NCI-H69 (cell line): ENCODE measurements at places on chromosomes 5 and 9.

- DNase-seq: no peak
Measured at GRCh38 chr5:155926031-155926430, 400.9 kb upstream of the SGCD start.

GRCh38 chr9:104911032-104911607 lies 16.8 kb downstream of the ABCA1 start:
- DNase-seq: peak; percentile 36

DNA sequence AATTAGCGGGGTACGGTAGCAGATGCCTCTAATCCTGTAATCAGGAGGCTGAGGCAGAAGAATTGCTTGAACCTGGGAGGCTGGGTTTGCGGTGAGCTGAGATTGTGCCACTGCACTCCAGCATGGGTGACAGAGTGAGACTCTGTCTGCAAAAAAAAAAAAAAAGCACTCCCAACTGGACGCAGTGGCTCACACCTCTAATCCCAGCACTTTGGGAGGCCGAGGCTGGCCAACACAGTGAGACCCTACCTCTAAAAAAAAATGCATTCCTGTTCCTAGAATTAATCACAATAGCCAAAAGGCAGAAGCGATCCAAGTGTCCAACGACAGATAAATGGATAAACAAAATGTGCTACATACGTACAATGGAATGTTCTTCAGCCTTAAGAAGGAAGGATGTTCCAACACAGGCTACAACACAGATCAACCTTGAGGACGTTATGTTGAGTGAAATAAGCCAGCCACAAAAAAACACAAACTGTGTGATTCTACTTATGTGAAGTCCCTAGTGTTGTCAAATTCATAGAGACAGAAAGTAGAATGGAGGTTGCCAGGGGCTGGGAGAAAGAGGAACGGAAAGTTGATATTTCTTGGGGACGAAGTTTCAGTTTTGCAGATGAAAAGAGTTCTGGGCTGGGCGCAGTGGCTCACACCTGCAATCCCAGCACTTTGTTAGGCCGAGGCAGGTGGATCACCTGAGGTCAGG lies 13.8 kb downstream of the FAM78A start:
- no peak for DNase-seq

GRCh38 chr9:88658311-88658822 lies 123.4 kb downstream of the NXNL2 start:
- DNase-seq: peak; percentile 6

GRCh38 chr5:41365369-41365768 lies 145.0 kb downstream of the PLCXD3 start:
- DNase-seq: no peak

DNA sequence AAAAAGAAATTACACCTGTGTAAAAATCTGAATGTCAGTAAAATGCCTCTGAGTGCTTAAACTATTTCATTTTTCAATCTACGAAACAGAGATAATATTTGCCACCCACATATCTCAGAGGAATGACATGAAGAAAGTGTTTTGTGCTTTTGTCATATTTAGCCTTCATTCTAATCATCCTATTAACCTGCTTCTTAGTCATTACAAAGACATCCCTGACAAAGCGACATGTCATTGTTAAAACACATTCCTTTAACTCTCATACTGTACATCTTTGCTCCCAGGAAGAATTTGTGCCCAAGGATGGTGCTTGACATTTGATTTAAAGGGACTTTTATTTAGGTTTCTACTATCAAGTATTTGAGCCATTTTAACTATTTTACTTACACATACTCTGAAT lies 275.9 kb downstream of the DMRTA1 start:
- DNase-seq: no peak

GRCh38 chr5:2135354-2135753 lies 252.6 kb upstream of the IRX4 start:
- no peak for DNase-seq

DNA sequence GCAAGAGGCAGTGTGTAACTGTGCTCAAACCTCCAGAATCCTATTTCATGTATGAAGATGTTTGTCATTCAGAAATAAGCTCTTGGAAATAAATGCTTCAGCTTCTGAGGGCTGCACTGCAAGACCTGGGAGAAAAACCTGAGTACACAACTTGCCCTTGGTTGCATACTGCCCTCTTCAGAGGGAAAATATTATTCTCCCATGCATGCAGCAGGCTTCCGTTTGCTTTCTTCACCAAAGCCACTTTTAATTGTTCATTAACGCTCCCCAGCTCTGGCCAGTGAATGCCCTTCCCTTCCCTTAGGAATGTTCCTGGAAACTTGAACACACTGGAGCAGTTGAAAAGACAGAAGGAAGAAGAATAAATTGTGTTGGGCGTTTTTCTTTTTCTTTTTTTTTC lies 2.5 kb upstream of the WHRN start:
- peak; percentile 79 for DNase-seq

DNA sequence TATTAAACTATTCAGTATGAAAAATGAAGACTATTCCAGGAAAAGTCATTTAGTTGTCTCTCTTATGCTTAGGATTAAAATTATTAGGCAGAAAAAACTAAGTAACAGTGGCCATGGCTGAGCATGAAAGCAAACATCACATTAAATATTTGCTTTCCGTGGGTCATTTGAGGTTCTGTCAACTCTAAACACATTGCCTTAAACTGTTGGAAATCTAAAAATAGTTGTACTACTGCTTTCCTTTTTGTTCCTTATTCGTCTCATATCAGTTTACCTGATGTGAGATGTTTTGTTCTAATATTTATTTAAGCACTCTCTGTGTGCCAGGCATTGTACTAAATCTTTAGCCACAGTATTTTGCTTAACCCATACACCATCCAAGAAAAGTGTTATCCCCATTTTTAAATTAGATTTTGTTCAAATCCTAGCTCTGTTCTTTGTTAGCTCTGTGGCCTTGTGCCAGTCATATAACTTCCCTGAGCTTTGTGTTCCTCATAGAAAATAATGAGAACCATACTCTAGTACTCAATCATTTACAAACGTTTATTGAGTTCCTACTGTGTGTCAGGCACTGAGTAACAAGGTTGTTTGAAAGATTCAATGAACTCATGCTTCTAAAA lies 18.7 kb upstream of the ZNF608 start:
- peak; percentile 89 for DNase-seq

DNA sequence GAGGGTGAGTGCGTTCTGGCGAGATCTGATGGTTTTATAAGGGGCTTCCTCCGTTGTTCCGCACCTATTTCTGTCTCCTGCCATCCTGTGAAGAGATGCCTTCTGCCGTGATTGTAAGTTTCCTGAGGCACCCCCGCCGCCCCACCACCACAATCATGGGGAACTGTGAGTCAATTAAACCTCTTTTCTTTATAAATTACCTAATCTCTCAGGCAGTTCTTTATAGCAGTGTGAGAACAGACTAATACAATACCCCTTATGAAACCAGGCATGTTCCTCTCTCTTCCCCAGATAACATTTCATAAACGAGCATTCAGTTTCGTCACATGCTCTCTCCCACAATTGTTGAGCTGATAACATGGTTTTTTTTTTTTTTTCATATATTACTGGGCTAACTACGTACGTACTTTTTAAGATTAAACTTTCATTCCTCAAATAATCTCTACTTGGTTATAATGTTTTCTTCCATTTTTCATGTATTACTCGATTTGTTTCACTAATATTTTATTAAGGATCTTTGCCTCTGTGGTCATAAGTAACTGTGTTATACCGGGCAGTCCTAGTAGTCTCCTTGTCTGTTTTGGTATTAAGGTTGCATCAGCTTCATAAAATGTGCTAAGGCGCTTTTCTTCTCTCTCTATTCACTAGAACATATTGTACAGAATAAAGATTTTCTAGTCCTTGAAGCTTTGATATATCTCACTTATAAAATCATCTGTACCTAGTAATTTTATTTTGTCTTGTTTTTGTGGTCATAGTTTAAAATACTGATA lies 64.9 kb upstream of the MVB12B start:
- no peak for DNase-seq
